NK-92 treated with Interleukin-12 subunit alpha and Interleukin-12 subunit beta, amount 100 ng/mL, for 24 hours (cell line): ENCODE measurements at places on chromosomes 7 and 10.

DNA sequence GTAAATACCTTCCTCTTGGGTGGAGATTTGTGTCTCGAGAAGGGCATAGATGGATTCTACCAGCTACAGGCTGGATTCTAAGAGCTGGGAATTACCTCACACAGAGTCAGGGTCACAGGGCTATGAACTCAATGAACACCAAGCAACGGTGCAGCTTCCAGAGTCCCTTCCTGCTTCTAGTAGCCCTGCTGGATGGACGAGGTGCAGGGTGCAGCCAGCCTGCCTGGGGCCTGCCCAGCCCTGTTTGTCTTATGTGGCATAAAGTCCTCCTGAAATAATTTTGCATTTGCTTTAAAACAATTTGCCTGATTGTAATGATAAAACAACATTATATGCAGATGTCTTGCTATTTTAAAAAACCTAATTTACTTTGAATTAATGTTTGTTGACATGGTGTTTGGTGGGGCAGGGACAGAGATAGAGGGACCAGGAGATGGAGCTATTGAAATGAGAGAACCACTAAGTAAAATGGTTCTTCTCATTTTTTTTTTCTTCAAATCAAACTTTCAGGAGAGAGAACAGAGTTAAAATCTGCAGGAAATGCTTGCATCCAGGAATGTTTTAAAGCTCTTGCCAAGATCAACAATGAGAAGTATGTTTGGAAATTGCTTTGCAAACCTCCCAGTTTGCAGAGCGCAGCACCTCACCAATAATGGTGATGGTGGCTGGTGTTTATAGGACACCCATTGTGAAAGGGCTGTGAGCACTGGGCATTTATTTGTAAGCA lies 305.4 kb upstream of the PODXL start:
- DNase-seq, result no peak

- no peak for DNase-seq
These were observed 184.7 kb downstream of the CHCHD3 start for GRCh38 chr7:132897093-132897687.

GRCh38 chr7:3204526-3204925 lies 96.5 kb upstream of the SDK1 start:
- no peak for DNase-seq

GRCh38 chr10:3372281-3372680 lies 199.7 kb upstream of the PITRM1 start:
- DNase-seq, result no peak

GRCh38 chr10:6739530-6740174 lies 159.6 kb upstream of the PRKCQ start:
- no peak for DNase-seq
